ENCODE measurements at places on chromosomes 2 and 18.

DNA sequence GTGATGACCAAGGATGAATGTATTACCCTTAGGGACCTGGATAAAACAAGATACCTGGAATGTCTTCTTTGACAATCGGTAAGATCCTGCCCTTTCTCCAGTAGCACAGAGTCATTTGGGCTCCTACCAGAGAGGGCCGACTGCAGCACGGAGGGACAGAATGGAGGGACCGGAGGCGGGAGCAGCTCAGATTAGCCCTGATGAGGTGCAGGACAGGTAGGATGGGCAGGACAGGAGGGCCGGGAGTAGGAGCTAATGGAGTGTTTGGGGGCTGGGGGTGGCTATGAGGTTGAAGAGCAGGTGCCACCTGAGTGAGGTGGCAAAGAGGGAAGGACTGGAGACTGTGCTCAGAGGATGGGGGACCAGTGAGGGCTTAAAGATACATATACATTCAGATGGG, 9.9 kb upstream of the PRELID3A start:
- DNase-seq, result no peak

DNA sequence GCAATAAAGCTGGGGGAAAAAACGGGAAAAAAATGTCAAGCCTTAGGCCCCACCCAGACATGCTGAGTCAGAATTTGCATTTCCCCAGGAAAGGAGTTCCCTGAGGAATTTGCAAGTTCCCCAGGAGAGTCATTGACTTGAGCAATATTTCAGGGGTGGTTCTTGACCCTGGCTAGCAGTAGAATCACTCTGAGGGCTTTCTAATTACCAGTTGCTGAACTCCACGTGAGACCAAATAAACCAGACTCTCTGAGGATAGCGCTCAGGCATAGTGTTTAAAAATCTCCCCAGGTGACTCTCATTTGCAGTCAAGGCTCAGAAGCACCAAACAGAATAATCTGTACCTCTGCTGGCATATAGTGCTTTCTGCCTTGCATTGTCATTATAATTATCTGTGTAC, 48.7 kb downstream of the C1QL2 start:
- DNase-seq, result no peak

- DNase-seq, result no peak
These were observed 15.2 kb downstream of the TSPYL6 start for GRCh38 chr2:54240515-54241469.

DNA sequence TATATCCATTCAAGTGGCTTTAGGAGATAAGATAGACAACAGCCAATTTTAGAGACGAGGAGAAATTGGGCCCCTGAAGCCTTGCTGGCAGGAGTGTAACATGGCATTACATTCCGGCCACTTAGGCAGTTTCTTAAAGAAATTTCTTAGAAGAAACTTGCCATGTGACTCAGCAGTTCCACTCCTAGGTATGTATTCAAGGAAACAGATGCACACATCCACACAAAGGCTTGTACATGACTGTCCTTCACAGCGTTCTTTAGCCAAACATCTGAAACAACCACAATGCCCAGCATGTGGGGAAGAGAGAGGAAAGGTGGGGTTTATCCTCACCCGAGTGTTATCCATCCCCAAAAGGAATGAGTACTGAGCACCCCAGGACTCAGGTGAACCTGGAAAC, 107.1 kb downstream of the NFATC1 start:
- no peak for DNase-seq

DNA sequence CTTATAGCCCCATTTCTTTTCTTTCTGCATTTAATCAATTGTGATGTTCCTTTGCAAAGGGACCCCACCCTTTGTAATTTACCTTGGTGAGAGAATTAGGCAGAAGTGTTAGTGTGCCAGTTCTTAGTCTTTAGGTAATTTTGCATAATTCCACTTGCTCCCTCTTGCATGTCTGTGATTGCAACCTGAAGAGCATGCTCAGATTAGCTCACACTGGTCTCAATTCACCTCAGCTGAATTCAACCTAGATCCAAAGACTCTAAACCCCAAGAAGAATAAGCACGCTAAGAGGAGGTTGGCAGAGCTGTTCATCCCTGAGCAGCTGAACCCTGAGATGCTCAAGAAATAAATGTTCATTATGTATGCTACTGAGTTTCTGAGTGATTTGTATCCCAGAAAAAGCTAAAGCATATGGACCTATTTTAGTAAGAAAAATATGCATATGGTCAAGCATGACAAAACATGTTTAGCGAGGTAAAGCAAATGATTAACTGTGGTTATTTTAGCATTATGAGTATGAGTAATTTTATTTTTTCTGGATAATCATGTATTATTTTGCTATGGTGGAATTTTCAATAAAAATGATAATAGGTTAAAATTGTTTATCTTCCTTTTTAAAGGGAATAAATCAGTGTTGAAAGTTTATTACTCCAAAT, 299.2 kb upstream of the ZSWIM2 start:
- DNase-seq, result no peak

- no peak for DNase-seq
These were observed 26.5 kb downstream of the TCF23 start for GRCh38 chr2:27175330-27175729.

DNA sequence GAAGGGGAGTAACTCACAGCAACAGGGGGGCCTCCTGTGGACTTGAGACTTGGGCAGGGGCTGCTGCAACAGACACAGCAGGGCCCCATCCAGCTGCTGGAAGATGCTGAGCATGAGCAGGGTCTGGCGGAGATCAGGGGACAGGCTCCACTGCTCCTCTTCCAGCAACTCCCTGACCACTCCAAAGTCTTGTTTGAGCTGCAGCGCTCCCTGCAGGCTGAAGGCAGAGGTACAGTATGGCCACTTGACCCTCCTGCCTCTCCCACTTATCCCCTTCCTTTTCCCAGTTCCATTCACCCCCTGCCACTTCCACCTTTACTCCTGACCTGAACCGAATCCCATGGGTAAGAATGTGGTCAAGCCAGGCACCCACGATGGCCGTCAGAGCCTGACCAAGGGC, 2.4 kb upstream of the MRPL53 start:
- no peak for DNase-seq

- no peak for DNase-seq
These were observed 36.7 kb downstream of the ARHGAP25 start for GRCh38 chr2:68771211-68771751.

- DNase-seq, result no peak
These were observed at the start of gene IL36G for GRCh38 chr2:112977559-112978056. IL36G (plus strand) TSS chr2:112978006; CDS start chr2:112978639, 633 bp downstream.

GRCh38 chr2:59575191-59575590, 978.3 kb downstream of the BCL11A start:
- no peak for DNase-seq

DNA sequence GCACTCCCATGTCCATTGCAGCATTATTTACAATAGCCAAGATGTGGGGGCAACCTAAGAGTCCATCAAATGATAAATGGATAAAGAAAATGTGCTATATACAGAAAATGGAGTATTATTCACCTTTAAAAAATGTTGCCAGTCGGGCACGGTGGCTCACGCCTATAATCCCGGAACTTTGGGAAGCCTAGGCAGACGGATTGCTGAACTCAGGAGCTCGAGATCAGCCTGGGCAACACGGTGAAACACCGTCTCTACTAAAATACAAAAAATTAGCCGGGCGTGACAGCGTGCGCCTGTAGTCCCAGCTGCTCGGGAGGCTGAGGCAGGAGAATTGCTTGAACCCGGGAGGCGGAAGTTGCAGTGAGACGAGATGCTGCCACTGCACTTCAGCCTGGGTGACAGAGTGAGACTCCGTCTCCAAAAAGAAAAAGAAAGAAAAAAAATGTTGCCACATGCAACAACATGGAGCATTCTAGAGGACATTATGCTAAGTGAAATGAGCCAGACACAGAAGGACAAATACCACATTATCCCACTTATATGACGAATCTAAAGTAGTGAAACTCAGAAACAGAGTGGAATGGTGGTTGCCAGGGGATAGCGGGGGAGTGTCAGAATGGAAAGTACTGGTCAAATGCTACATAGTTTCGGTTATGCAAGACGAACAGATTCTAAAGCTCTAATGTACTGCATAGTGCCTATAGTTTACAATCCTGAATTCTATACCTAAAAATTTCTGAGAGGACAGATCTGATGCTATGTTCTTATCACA, 1385.6 kb upstream of the TMEFF2 start:
- DNase-seq, result no peak

Data from Panc1 (cell line).